ENCODE measurements at places on chromosomes 13 and 19.

- DNase-seq: no peak
These were observed 17.3 kb downstream of the UPF1 start for GRCh38 chr19:18848878-18849661.

DNA sequence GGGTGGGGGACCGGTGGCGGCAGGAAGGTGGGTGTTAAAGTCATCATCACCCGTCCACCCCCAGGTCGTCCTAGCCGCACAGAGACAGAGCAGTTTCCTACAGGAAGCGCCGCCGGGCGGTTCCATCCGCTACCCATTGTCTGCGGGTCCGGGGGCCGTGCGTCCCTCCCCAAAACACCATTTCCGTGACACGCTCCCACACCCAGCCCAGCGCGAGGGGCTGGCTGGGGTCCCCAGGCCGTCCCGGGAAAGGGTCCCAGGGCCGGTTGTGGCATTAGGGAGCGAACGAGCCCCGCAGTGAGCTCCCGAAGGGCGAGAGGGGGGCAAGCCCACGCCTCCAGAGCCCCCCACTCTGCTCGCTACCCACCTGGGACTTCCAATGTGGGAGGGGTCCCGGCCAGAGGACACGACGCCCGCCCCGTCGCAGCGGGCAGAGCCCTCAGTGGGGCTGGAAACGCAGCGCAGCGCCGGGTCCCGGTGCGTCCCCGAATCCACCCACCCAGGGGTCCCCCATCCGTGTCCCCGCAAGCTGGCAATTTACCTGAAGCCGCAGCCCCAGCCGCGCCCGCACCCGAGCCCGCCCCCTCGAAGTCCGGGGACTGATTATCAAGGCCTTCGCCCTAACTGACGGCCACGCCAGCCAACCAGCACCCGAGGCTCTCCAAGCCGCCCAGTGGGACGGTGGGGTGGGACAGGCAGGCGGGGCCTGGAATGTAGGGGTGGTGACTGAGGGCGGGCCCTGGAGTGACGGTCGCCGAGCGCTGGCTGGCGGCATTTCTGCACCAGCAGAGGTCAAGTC lies at the start of gene KANK3:
Gene KANK3, minus strand, starts transcription at position 579 of the 799 bp plus-strand sequence. CDS start 5,434 bp downstream, outside the sequence.
- peak; percentile 83 for DNase-seq

- no peak for DNase-seq
These were observed 55.9 kb upstream of the SERP2 start for GRCh38 chr13:44317752-44318151.

DNA sequence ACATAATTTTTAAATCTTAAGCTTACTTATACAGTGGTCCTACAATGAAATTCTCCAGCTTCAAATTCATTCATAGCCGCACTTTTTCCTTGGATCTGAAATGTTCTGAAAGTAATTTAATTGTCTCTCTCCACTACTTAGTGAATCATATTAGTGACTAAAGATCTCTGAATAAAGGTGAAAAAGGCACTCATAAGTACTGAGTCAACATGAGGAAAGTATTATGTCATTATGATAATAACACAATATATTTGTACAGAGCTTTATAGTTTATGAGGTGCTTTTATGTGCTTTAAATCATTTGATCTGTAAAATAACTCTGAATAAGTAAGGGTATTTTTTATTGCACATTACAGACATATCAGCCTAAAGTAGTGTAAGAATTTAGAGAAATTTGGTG lies 628.2 kb upstream of the SLITRK5 start:
- DNase-seq: no peak

DNA sequence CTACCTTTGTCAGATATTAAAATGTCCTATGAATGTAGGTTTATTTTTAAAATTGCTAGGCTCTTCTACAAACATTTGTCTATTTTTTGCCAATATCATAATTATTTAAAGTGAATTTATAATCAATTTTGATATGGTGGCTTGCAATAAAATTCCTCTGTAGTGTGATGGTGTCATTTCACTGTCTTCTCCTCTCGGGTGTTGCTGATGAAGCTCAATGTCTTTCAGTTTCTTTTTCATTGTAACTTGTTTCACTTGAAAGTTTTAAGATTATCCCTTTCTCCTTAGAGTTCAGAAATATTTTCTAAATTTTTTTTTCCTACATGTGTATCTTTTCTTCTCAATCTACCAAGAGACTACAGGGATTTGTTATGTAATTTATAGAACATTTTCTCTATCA lies 267.1 kb upstream of the EDNRB start:
- DNase-seq: no peak

DNA sequence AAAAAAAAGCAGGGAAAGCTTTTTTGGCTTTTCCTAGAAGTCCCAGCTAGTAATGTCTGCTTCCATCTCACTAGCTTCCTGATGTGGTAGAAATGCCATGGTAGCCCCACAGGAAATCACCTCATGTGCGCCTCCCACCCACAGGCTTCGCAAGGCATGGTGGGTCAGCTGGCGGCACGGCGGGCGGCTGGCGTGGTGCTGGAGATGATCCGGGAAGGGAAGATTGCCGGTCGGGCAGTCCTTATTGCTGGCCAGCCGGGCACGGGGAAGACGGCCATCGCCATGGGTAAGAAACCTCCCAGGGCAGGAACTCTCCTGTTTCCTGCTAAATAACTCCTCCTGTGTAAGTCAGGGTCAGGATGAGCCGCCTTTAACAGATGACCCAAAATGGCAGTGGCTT lies 10.4 kb downstream of the RUVBL2 start:
- no peak for DNase-seq
